Keratinocyte (primary cell): ENCODE measurements at places on chromosomes 1 and 21. TPM values are rescaled to one million over a fixed set of nuclear protein-coding genes. Genes with fewer than 3 reads are reported as not detected.

The MPZ gene
- 0.19 to 0.45 TPM (median 0.45 TPM) in 3 replicates for polyA plus RNA-seq

DNA sequence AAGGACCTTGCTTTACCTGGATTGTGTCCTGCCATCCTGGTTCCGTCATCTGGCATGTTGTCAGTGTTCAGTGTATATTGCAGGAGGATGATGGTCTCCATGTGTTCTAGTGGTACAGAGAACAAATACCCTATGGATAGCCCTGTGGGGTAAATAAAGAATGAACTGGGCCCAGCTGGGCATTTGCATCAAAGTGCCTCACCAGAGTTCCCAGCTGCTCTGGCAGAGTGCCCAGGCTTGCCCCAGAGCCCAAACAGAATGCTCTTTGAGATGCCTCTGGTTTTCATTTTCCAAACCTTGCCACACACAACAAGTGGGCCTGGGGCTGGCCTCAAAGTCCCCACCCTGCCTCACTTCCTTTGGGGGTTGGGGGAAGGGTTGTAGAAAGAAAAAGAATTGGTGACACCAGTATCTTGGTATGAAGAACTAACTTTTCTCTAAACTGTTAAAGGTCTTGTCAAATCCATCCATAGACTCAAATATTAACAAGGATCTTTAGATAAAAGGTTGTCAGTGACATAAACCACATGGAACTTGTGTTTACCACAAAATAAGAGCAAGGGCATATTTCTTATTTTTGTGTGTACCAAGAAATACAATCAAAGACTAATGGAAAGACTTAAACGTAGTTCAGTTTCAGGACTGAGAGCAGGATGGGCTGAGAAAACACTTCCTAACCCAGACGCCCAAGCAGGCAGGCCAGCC is 82.2 kb downstream of the LMO4 start:
- DNase-seq, result no peak

The KMO gene
- 4.4 to 21.0 TPM (median 4.7 TPM) in 3 replicates for polyA plus RNA-seq

The RGS4 gene
- 0.23 to 1.1 TPM (median 0.90 TPM) in 3 replicates for polyA plus RNA-seq

The SCMH1 gene
- polyA plus RNA-seq, result 22.6 to 29.9 TPM (median 26.6 TPM) in 3 replicates

DNA sequence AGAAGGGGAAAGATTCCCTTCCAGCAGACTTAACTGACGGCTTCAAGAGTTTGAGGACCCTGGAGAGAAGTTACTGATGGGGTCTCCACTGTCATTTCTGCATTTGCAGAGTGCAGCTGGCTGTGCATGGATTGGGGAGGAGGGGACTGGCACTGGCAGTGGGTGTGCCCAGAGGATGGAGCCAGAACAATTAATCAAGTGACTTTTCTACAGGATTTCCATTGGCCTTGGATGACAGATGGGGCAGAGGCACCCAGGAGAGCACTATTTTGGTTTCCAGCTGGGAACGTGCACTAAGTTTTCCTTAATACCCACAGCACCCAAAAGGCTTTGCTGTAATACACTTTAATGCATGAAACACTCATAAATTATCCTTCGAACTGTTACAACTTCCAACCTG is 1.3 kb downstream of the NGF start:
- no peak for DNase-seq

GRCh38 chr1:73899311-73899710 is 298.7 kb downstream of the LRRIQ3 start:
- no peak for DNase-seq

The FALEC gene
- 0.12 to 0.13 TPM in 2 of 3 replicates, not detected in the other for polyA plus RNA-seq

DNA sequence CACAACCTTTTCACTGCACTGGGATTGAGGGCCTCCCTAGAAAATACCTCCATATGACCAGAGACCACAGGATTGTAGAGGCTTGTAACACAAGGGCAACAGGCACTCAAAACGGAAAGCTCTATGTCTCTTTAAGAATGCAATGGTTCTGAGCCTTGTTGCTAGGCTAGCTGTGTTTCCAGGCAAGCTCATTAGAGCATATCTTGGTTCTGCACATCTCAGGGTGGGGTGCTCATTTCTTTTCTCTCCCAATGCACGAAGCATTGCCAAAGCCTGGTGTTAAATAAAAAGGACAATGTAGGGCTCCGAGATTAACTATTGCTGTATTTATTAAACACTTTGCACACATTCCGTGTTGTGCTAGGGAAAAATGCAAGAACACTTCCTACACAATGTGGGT is 315.9 kb downstream of the PRDM2 start:
- no peak for DNase-seq

DNA sequence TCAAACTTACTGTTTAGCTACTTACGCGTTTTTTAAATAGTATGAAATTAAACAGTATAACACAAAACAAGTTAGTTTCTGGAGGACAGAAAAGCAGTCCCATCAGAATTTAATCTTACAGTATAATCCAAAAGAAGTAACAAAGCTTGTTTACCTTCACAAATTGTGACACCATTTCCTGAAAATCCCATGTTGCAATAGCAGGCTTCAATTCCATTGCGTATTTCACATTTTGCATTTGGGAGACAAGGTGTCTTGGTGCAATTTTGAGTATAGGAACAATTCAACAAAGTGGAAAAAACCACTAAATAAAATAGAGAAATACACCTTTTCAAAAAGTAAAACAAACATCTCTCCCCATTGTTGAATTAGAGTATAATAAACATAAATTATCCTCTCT is 1.6 kb downstream of the ADGRL4 start:
- no peak for DNase-seq

The CELA2B gene
- not detected in 3 replicates for polyA plus RNA-seq

DNA sequence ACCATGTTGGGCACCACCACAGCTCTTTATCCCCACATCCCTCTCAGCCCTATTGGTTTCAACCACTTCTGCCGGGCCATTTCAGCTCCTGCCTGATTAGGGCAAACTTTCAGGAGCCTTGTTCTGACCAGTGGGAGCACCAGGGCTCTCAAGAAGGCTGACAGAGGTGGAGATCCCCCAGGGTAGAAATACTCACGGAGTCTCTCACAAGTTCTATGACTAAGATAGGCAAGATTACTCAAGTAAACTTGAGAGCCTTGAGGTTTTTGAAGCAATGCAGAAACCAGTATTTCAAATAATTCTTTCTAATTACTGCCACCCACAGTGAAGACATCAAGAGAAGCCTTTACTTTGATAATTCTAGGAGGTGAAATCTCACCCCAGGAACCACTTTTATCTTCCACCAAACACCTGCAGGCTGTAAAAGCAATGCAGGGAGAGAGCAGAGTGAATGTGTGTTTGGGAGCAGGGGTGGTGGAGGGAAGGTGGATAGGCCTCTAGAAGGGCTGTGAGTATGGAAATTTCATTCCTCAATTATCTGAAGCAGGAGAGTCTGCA is 6.6 kb upstream of the PTCH2 start:
- DNase-seq, result no peak

- no peak for DNase-seq
These were observed 6.1 kb upstream of the KLF17 start for GRCh38 chr1:44112486-44112885.

- DNase-seq, result no peak
These were observed 33.0 kb upstream of the TARDBP start for GRCh38 chr1:10979483-10979920.

GRCh38 chr1:29700491-29700890 is 464.2 kb downstream of the PTPRU start:
- no peak for DNase-seq

GRCh38 chr21:39115576-39116235 is 67.5 kb downstream of the PSMG1 start:
- DNase-seq, result no peak

The PADI4 gene
- 0.03 to 0.32 TPM (median 0.05 TPM) in 3 replicates for polyA plus RNA-seq

DNA sequence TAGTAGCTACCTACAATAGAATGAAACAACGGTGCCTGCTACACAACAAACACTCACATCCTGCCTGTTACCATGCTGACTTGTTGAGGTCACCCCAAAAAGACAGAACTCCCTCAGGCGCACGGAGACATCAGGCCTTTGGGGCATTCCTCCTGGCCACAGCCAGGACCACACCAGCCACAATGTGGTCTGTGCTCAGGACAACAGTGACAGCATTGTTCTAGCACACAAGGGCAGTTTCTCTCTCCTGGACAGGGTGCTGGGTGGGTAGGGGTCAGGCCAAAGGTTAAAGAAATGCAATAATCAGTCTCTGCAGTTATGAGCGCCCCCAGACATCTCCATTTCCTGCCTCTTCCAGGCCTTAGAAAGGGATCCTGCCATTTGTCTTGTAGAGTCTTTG is 39.5 kb downstream of the CTNNBIP1 start:
- DNase-seq, result no peak

The C1orf185 gene
- polyA plus RNA-seq, result not detected in 3 replicates

DNA sequence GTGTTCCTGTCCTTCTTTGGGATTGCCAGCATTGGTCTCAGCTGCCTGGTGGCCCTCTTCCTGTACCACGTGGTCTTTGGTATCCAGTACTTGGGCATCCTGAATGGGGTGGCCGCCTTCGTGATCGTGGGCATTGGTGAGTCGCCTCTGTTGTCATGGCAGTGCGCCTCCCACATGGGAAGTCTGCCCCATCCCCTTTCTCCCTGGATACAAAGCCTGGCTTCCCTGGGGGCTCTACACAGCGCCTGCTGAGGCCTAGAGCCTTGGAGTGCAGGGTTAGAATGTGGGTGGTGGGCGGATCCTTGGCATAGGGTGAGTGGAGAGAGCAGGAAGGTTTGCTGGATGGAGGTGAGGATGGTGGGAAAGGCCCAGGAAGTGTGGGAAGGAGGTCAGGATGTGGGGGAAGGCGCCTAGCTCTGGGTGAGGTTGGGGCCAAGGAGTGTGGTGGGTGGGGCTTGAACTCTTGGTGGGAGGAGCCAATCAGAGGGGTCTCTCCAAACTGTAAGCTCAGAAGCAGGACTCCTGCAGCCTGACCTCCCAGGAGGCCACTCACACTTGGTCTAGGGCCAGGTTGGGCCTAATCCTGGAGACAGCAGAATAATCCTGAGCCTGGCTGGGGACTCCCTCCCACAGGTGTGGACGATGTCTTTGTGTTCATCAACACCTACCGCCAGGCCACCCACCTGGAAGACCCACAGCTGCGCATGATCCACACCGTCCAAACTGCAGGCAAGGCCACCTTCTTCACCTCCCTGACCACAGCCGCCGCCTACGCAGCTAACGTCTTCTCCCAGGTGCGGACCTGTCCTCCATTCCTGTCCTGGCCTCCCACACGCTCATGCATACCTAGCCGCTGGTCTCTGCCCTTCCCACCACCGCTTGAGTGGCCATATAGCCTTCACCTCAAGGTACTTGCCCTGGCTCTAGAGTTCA is 36.7 kb downstream of the DISP3 start:
- DNase-seq, result no peak

The TOR1AIP1 gene
- polyA plus RNA-seq, result 34.1 to 58.6 TPM (median 50.0 TPM) in 3 replicates

The RXFP4 gene
- polyA plus RNA-seq, result not detected in 3 replicates

- no peak for DNase-seq
These were observed 120.7 kb downstream of the CNIH3 start for GRCh38 chr1:224736619-224737352.

The CCDC27 gene
- polyA plus RNA-seq, result not detected in 3 replicates

DNA sequence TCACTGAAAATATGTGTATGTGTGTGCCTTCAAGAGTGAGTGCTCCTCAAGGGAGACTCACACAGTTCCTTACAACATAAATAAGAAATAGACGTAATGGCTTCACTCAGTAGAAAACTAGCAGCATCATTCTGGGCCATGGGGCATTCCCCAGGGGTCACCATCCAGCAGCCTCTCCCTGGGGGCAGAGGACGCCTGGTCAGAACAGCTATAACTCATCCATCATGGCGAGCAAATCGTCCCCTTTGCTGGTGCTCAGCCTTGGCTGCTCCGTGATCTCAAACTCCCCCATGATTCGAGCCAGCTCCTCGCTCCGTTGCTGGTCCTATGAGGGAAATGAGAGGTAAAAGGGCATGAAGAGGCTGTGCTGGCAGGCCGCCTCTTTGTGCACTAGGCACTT is 20.2 kb upstream of the LSM10 start:
- DNase-seq, result no peak

DNA sequence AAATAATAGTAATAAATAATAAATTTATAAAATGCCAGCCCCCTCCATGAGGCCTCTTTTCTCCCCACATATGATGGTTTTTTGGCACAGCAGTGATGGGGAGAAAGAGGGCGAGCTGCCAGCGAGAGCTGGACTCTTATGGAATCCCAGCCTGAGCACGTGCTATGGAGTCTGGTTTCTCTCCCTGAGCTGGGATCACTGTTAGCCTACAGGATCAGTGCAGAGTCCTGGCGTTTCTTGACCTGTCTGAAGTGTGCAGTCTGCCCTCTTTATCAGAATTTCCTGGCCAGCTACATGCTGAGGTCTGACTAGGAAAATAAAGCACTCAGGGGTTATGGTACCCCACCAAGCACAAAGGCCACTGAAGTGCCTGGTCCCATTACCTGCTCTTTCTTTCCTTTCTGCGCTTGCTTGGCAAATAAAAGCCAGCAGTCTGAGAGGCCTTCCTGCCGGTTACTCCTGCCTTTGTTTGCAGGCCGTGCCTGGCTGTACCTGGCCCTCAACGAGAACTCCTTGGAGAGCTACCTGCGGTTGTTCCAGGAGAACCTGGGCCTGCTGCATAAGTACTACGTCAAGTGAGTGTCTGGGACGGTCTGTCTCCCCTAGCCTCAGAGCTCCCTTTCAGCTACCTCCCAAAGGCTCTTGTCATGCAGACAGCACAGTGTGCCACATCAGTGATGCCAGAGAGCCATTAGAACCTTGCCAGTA is 18.5 kb upstream of the SLC25A34 start:
- DNase-seq, result no peak

DNA sequence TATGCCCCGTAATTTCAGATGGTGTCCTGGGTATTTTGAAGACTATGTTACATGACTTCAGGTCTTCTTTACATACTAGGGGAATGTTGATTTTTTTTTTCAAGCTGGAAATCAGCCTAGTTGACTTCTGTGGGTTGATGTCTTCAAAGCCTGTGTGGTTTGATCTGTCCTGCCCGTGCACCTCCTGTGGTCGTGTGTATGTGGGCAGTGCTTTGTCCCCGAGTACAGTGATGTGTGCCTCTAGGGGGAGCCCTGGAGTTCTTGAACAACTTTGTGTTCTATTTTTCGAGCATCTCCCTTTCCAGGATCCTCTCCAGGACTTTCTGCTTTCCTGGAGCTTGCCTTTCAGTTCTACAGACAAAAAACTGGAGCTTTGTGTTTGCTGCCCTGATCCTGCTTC is 28.9 kb downstream of the OBSCN start:
- no peak for DNase-seq

The OR2AK2 gene
- not detected in 3 replicates for polyA plus RNA-seq

The SESN2 gene
- polyA plus RNA-seq, result 12.7 to 20.9 TPM (median 13.5 TPM) in 3 replicates
